ENCODE measurements at places on chromosomes 6 and 20.
A peak's percentile ranks its signal among the peaks of the same experiment; 100 is the strongest.

- DNase-seq: no peak
Observed at GRCh38 chr6:107976155-107976783, 18.3 kb upstream of the SEC63 start.

DNA sequence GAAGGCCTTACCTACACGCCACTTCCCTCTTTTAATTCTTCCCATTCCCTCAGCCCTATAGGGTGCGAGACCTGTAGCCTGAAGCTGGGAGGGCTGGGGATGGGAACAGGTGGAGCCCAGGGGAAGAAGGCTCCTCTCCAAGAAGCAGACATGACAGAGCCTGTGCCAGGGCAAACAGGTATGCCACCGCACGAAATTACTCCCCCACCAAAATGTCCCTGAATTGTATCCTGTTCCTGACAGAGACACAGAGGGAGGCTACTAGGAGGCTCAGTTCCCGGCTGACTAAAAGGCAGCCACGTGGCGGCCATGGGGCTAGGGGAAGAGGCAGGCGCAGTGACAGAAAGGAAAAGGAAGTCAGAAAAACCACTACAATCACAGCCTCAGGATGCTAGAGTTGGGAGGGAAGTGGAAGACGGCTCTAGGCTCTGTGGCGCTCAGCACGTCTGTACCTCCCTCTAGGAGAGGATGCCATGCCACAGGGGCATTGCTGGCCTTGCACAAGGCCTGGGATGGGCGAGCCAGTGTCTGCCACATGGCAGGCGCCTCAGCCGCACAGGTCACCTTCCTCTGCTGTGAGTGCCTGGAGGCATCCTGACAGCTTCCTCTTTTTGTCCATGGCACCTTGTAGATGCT is 27.7 kb downstream of the TFEB start:
- DNase-seq: no peak

- peak; percentile 89 for DNase-seq
Observed at GRCh38 chr20:54134445-54135220, 39.2 kb downstream of the CYP24A1 start.

- DNase-seq: no peak
Observed at GRCh38 chr20:3839328-3839727, 7.3 kb upstream of the MAVS start.

GRCh38 chr20:17862171-17862570 is 106.4 kb downstream of the SNX5 start:
- no peak for DNase-seq

DNA sequence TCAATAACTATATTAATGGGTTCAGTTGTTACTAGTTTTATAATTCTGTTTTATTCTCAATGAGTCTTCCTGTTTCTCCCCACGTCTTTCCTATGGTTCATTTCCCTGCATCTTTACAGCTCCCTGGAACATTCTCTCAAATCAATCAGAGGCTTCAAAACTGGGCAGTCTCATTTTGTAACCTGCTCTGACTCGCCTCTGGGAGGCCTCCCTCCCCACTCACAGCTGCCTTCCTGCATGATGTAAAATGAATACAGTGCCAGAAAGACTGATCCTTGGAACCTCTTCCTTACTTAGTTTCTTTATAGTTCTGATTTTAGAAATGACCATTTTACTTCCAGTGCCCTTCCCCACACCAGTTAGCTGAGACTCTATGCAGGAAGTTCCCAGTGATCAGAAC is 103.9 kb downstream of the ESR1 start:
- no peak for DNase-seq

- peak; percentile 87 for DNase-seq
Observed at GRCh38 chr20:24992487-24993205, at the start of gene APMAP. Gene APMAP, minus strand, starts transcription at chr20:24992751. Its CDS starts 63 bp downstream, at chr20:24992688.

Data from HFFc6 (cell line).